ENCODE measurements at places on chromosomes 1 and 21.

DNA sequence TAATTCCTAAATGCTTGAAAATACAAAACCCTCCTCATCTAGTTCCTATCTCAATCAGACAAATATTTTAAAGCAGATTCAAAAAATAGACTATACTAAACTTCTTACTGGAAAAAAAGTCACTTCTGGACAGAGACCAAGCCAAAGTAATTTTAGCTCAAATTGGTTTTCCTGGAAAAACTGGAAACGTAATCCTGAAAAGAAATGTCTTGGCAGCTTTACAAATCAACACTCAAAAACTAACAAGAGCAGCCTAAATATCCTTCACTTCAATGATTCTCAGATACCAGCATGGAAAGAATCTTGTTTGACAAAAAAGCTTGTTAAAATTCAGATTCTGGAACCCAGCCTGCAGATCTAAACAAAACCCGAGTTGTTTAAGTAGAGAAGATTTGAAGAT, 9.1 kb upstream of the GPR88 start:
- H3K36me3 ChIP-seq = no peaks in the 10 kb centered on the region
- no peaks in the 10 kb centered on the region for H3K27me3 ChIP-seq
- H3K4me3 ChIP-seq = no peak overlapping the region
- no peak overlapping the region for H3K27ac ChIP-seq

DNA sequence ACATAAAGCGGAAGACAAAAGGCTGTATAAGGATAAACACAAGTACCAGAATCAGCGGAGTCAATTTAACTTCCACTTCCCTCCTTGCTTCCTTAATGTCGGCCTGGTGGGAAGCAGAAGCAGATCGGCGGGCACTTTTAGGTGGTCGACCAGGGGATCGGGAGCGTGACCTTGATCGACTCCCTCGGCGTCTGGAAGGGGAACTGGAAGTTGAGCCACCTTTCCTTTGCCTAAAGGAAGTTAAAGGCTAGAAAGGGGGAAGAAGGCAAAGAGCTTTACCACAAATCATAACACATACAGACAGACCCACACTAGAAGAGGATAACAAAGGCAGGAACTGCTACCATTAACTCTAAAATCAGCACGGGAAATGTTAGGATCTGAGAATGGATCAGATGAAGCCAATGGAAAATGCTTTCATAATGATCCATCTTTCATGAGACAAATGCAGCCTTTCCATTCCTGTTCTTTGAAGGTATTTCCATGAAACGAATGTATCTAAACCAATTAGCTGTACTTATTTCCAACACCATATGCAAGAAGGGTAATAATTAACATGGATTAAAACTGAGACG, 5.7 kb downstream of the LBR start:
- H3K27me3 ChIP-seq = no peaks in the 10 kb centered on the region
- H3K36me3 ChIP-seq = peaks cover 27% of the 10 kb centered on the region
- H3K4me3 ChIP-seq = no peak overlapping the region
- no peak for DNase-seq
- no peak overlapping the region for H3K27ac ChIP-seq
- H3K4me1 ChIP-seq = peaks cover 41% of the 10 kb centered on the region

DNA sequence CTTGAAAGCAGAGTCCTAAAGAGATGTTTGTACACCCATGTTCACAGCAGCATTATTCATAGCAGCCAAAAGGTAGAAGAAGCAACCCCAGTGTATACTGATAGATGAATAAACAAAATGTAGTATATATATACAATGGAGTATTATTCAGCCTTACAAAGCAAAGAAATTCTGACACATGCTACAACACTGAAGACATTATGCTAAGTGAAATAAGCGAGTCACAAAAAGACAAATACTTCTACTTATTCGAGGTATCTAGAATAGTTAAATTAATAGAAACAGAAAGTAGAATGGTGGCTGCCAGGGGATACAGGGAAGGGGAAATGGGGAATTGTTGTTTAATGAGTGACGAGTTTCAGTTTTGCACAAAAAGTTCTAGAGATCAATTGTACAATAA, 23.5 kb downstream of the COP1 start:
- no peaks in the 10 kb centered on the region for H3K4me1 ChIP-seq
- no peak for DNase-seq
- H3K27ac ChIP-seq = no peak overlapping the region
- H3K4me3 ChIP-seq = no peak overlapping the region

- H3K4me3 ChIP-seq = no peak overlapping the region
- DNase-seq = no peak
- H3K27me3 ChIP-seq = no peaks in the 10 kb centered on the region
- H3K27ac ChIP-seq = no peak overlapping the region
- no peaks in the 10 kb centered on the region for H3K4me1 ChIP-seq
Observed at GRCh38 chr1:193677874-193678273, 491.5 kb upstream of the B3GALT2 start.

- no peak overlapping the region for H3K27ac ChIP-seq
- H3K27me3 ChIP-seq = no peaks in the 10 kb centered on the region
- DNase-seq = no peak
- no peak overlapping the region for H3K4me3 ChIP-seq
- peaks cover 18% of the 10 kb centered on the region for H3K4me1 ChIP-seq
- H3K36me3 ChIP-seq = no peaks in the 10 kb centered on the region
Observed at GRCh38 chr21:25904044-25904695, 169.4 kb downstream of the GABPA start.

DNA sequence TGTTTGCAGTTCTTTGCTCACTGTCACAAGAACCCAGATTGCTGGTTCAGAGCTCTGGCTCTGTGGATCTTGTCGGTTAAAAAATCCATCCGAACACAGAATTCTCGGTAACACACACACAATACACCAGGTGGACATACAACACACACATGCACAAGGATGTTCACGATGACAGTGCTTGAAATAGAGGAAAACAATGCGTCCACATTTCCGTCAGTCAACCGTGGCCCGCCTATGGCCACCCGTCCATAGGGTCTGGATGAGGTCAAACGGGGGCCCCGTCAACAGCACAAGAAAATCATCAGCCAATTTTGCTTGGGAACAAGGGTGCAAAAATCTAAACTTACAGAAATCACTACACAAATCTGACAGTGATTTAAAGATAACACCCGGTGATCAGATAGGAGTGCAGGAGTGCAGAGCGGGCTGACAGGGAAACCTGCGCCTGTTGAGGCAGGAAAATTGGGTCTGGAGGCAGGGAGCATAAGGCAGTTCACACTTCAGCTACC, 50.4 kb upstream of the SLC19A1 start:
- no peak overlapping the region for H3K27ac ChIP-seq
- H3K27me3 ChIP-seq = no peaks in the 10 kb centered on the region
- no peaks in the 10 kb centered on the region for H3K36me3 ChIP-seq
- peaks cover 16% of the 10 kb centered on the region for H3K4me1 ChIP-seq
- no peak overlapping the region for H3K4me3 ChIP-seq

GRCh38 chr1:73980324-73981040, 217.5 kb downstream of the LRRIQ3 start:
- DNase-seq = no peak
- no peaks in the 10 kb centered on the region for H3K4me1 ChIP-seq
- no peak overlapping the region for H3K4me3 ChIP-seq
- H3K36me3 ChIP-seq = no peaks in the 10 kb centered on the region

DNA sequence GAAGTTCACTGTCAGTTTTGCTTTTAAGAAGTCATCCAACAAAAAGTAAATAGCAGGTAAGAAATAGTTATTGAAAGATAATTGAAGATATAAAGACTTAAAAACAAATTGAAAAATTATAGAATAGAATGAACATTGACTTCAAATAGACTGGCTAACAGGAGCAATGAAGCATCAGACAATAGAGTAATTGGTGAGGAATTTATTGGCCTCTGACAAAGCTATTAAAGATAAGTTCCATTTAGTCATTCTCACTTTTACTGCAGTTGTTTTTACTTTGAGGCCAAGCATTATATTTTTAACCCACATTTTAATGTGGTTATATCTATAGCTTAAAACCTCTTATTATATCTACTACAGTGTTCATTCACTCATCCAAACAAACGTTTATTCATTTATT, 228.8 kb upstream of the ADGRL2 start:
- H3K4me3 ChIP-seq = no peak overlapping the region
- H3K36me3 ChIP-seq = no peaks in the 10 kb centered on the region
- H3K27me3 ChIP-seq = no peaks in the 10 kb centered on the region
- no peak for DNase-seq
- no peak overlapping the region for H3K27ac ChIP-seq
- H3K4me1 ChIP-seq = no peaks in the 10 kb centered on the region

DNA sequence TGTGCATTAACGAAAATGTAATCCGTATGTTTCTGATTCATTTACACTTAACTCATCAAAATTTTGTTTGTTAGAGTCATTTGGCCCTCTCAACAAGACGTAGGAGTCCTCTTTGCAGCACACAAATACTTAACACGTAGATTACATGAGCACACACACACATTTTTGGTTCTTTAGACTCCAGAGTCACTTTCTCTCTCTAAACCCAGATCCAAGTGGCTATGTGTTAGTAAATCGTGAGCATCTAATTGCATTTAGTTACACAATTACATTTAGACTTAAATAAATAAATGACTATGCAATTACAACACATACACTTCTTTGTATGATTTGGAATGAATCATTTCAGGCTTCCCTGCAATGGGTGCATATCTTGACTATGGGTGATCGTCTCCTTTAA, 109.0 kb upstream of the GREM2 start:
- DNase-seq = no peak
- H3K36me3 ChIP-seq = no peaks in the 10 kb centered on the region
- no peak overlapping the region for H3K4me3 ChIP-seq
- no peaks in the 10 kb centered on the region for H3K4me1 ChIP-seq
- no peak overlapping the region for H3K27ac ChIP-seq

GRCh38 chr1:73644198-73644597, 553.8 kb downstream of the LRRIQ3 start:
- DNase-seq = no peak
- H3K4me3 ChIP-seq = no peak overlapping the region
- no peaks in the 10 kb centered on the region for H3K36me3 ChIP-seq
- H3K27me3 ChIP-seq = no peaks in the 10 kb centered on the region
- H3K4me1 ChIP-seq = no peaks in the 10 kb centered on the region

- H3K27me3 ChIP-seq = no peaks in the 10 kb centered on the region
- no peak overlapping the region for H3K4me3 ChIP-seq
- H3K4me1 ChIP-seq = peaks cover 38% of the 10 kb centered on the region
Observed at GRCh38 chr1:33433509-33434362, 2.8 kb upstream of the PHC2 start.

DNA sequence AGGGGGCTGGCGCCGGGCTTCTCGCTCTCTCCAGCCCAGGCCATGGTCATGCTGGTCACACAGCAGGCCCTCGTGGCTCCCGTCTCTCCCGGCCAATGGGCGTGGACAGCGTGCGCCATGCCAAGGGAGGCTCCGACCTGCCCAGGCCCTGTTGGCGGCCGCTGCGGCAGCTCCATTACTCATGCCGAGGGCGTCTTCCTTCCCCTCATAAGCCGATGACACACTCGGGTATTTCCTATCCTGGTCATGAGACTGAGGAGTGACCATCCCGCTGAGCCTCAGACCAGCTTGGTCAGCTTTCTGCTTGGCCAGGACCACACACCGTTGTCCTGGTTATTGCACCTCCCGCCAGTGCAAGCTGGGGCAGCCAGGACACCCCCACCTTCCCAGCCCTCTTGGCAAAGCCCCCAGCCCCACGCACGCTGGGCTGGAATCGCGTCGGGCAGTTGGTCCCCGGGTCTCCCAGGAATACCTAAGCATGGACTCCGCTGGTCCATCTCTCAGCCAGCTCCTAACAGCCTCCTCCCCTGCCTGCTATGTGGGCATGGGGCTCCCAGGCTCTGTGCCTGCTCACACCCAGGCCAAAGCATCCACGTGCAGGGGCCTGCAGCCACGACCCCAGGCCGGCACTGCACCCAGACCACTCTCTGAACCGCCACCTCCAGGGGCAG, 49.8 kb downstream of the ARHGEF16 start:
- no peak overlapping the region for H3K4me3 ChIP-seq
- DNase-seq = no peak
- H3K4me1 ChIP-seq = peaks cover 21% of the 10 kb centered on the region
- H3K36me3 ChIP-seq = no peaks in the 10 kb centered on the region

DNA sequence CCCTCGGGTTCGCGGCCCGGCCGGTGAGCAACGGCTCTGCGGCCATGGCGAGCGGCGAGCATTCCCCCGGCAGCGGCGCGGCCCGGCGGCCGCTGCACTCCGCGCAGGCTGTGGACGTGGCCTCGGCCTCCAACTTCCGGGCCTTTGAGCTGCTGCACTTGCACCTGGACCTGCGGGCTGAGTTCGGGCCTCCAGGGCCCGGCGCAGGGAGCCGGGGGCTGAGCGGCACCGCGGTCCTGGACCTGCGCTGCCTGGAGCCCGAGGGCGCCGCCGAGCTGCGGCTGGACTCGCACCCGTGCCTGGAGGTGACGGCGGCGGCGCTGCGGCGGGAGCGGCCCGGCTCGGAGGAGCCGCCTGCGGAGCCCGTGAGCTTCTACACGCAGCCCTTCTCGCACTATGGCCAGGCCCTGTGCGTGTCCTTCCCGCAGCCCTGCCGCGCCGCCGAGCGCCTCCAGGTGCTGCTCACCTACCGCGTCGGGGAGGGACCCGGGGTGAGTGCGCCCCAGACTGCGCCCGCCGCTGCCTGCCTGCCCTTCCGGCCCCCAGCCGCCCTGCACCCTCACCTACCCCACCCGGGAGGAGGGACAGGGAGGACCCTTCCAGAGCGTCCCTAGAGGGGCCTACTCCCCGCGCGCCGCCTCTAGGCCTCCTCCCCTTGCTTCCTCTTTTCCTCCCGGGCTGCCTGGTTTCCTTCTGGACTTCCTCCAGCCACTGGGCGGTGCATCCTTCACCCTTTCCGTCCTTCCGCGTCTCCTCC, at the start of gene RNPEP:
RNPEP (plus strand) TSS at position 26 of the 757 bp plus-strand sequence; CDS start at position 45, 19 bp downstream.
- no peak for DNase-seq
- no peaks in the 10 kb centered on the region for H3K27me3 ChIP-seq
- H3K4me1 ChIP-seq = peaks cover 40% of the 10 kb centered on the region
- peak within 1 kb of the TSS; percentile 94 for H3K27ac ChIP-seq

DNA sequence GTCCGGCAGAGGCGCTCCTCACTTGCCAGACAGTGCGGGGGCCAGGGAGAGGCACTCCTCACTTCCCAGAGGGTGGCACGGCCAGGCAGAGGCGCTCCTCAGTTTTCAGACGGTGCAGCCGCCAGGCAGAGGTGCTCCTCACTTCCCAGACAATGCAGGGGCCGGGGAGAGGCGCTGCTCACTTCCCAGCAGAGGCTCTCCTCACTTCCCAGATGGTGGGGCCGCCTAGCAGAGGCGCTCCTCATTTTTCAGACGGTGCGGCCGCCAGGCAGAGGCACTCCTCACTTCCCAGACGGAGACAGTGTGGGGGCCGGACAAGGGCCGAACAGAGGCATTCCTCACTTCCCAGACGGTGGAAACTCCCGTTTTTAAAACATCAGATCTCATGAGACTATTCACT, 238.4 kb upstream of the CACYBP start:
- DNase-seq = no peak
- no peaks in the 10 kb centered on the region for H3K4me1 ChIP-seq
- no peaks in the 10 kb centered on the region for H3K36me3 ChIP-seq
- no peak overlapping the region for H3K27ac ChIP-seq

- no peak for DNase-seq
- no peaks in the 10 kb centered on the region for H3K27me3 ChIP-seq
- peaks cover 59% of the 10 kb centered on the region for H3K4me1 ChIP-seq
- peak overlapping the region; percentile 79 for H3K27ac ChIP-seq
Observed at GRCh38 chr1:111193712-111194480, 6.5 kb downstream of the DENND2D start.

- no peak overlapping the region for H3K4me3 ChIP-seq
- H3K27ac ChIP-seq = no peak overlapping the region
- no peak for DNase-seq
- H3K36me3 ChIP-seq = no peaks in the 10 kb centered on the region
Observed at GRCh38 chr1:48200166-48200900, 22.2 kb upstream of the SLC5A9 start.

- DNase-seq = no peak
- no peaks in the 10 kb centered on the region for H3K36me3 ChIP-seq
- H3K4me3 ChIP-seq = no peak overlapping the region
- no peaks in the 10 kb centered on the region for H3K27me3 ChIP-seq
- no peak overlapping the region for H3K27ac ChIP-seq
- peaks cover 16% of the 10 kb centered on the region for H3K4me1 ChIP-seq
Observed at GRCh38 chr1:56286956-56287355, 292.4 kb downstream of the PLPP3 start.
